T-helper 2 cell (primary cell): ENCODE measurements at places on chromosomes 2 and 18.

- DNase-seq = no peak
Observed at GRCh38 chr2:61845320-61845719, 8.5 kb downstream of the FAM161A start.

- no peak for DNase-seq
Observed at GRCh38 chr2:164496881-164497280, 124.4 kb downstream of the GRB14 start.

- DNase-seq = no peak
Observed at GRCh38 chr18:11027862-11028261, 121.5 kb downstream of the PIEZO2 start.

GRCh38 chr2:97751752-97752151, 38.4 kb downstream of the ZAP70 start:
- DNase-seq = no peak

GRCh38 chr2:101265893-101266499, 13.3 kb downstream of the CNOT11 start:
- no peak for DNase-seq

DNA sequence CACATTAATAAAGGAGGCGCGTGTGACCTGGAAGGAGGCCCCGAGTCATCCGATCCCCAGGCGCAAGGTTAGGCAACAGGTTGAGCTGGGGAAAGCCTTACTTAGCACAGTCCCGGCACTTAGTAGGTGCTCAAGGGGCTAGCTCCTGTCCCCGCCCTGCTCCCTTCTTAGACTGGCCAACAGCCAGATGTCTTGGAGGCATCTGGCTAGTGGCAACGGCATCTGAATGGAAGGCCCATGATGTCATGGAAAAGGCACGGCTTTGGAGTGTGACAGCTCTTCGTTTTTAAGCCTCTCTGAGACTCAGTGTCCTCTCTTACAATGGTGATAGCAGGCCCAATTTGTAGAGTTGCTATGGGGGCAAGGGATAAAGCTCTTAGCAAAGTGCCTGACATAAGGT, 258.3 kb downstream of the CYRIA start:
- DNase-seq = no peak
